ENCODE measurements at places on chromosomes 16 and 17.
A peak's percentile ranks its signal among the peaks of the same experiment; 100 is the strongest.

DNA sequence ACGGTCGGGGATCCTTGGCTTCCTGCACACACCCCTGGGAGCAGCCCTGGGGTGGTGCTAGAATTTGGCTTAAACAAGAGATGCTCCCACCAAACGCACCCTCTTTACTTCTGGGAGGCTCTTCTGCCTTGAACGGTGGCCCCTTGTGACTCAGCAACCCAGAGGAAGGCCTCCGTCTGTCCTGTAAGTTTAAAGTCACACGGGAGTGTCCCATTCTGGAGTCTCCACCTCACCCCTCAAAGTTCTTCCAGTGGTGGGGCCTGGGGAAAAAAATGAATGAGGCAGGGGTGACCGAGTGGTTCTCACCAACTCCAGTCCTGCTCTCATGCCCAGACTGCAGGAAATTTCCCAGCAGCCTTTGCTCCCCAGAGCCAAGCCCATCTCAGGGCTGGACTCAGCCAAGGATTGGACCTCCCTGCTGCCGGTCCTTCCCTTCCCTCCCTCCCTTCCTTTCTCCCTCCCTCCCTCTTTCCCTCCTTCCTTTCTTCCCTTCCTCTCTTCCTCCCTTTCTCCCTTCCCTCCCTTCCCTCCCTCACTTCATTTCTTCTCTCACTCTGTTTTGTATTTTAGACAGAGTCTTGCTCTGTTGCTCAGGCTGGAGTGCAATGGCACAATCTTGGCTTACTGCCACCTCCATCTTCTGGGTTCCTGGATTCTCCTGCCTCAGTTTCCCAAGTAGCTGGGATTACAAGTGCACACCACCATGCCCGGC is 11.4 kb downstream of the ITGAD start:
- no peak for DNase-seq

GRCh38 chr17:20035501-20035900 is 26.3 kb downstream of the SPECC1 start:
- DNase-seq = no peak

- no peak for DNase-seq
Observed at GRCh38 chr17:45300060-45300751, 16.6 kb downstream of the MAP3K14 start.

- DNase-seq = no peak
Observed at GRCh38 chr17:20965492-20965891, 77.3 kb downstream of the USP22 start.

DNA sequence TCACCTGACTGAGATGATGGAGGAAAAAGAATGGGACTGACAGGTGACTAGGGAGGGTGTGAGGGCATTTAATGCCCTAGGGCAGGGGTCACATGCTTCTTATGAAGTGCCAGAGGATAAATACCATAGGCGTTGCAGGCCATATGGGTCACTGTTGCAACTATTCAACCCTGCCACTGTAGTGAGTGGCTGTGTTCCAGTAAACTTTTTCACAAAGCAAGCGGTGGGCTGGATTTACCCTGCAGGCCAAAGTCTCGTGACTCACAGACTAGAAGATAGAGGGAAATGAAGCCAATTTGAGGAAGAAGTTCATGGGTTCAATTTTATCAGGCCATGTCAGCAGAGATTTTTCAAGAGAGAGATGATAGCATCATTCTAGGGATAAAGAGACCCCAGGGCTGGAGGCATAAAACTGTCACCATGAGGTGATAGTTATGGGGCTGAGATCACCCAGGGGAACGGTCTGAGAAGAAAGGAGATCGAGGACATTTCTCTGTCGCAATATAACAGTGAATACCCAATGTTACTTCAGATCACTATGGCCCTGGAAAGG is 8.6 kb downstream of the ARHGAP17 start:
- DNase-seq = peak; percentile 92

GRCh38 chr16:81621496-81621895 is 157.6 kb upstream of the PLCG2 start:
- DNase-seq = no peak

GRCh38 chr17:17309356-17309755 is 6.2 kb downstream of the NT5M start:
- DNase-seq = peak; percentile 27

GRCh38 chr16:80631581-80631980 is 90.8 kb downstream of the DYNLRB2 start:
- DNase-seq = no peak

All from MV-4-11 (cell line).